ENCODE measurements at places on chromosomes 7 and 10.

- no peak for DNase-seq
Measured at GRCh38 chr10:73456187-73456890, 23.0 kb upstream of the MSS51 start.

GRCh38 chr10:129341087-129341486 is 126.0 kb upstream of the MGMT start:
- no peak for DNase-seq

DNA sequence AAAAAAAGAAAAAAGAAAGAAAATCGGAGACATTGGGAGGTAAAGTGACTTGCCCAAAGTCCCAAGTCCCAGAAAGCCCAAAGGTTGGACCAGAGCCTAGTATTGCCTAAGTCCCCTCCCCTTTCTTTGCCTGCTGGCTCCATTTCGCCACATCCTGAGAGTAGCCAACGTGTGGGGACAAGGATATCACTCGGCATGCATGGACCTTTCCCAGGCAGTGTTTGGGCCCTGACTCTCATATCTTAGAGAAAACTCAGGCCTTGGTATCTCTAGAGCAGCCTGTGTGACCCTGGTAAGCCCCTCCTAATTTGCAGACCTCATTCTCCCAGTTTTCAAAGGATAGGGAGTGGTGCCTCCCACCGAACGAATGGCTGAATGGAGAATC is 294.2 kb upstream of the ZMIZ1 start:
- DNase-seq: no peak

GRCh38 chr10:123044391-123044790 is 35.6 kb downstream of the ACADSB start:
- no peak for DNase-seq

DNA sequence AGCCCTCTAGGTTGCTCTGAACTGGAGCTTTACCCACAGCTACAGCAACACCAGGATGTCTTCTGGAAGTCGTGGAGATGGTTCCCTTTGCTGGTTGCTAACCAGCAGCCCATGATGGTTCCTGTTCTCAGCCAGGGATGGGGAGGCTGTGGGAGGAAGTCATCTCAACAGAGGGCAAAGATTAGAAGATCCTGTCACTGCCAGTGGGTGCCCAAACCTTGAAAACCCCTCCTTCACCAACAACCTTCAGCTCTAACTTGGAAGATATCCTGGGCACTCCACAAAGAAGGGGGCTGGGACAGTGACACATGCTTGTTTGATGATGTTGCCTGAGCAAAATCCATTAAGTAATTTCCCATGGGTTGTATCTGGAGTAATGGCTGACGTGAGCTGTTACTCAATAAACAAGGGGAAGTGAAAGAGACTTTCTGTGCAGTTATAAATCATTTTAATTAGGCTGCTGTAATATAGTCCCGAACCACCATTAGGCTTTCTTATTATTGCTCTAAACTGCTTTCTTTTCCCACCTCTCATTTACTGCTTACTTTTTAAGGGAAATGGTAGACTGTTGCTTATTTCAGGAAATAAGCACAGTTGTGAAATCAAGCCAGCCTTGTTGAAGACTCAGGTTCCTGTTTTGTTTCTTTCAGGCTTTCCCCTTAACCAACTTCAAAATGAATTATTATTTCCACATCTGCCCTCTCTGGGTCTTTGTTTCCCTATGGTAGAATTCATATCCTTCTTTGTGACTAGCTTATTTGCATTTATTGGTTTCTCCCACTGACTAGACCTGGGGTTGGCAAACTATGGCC is 124.8 kb downstream of the PPP1R17 start:
- no peak for DNase-seq

DNA sequence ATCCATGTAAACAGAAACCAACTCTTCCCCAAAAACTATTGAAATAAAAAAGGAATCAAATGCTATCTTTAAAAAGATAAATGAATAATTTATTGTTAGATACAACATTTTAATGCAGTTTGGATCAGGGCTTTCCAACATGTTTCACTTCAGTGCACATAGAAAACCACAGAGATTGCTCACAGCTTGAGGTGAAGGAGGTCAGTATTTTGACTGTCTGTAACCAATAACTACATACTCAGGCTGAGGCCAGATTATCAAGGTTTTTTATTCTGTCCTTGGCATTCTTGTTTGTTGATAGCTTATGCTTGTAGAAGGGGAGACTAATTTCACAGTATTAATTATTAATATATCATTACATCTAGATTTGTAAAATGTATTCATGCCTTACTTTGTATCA is 195.5 kb downstream of the PRKG1 start:
- DNase-seq: no peak

GRCh38 chr10:92873029-92873428 is 24.7 kb downstream of the EXOC6 start:
- no peak for DNase-seq

- no peak for DNase-seq
Measured at GRCh38 chr10:123464430-123465323, 201.5 kb upstream of the GPR26 start.

DNA sequence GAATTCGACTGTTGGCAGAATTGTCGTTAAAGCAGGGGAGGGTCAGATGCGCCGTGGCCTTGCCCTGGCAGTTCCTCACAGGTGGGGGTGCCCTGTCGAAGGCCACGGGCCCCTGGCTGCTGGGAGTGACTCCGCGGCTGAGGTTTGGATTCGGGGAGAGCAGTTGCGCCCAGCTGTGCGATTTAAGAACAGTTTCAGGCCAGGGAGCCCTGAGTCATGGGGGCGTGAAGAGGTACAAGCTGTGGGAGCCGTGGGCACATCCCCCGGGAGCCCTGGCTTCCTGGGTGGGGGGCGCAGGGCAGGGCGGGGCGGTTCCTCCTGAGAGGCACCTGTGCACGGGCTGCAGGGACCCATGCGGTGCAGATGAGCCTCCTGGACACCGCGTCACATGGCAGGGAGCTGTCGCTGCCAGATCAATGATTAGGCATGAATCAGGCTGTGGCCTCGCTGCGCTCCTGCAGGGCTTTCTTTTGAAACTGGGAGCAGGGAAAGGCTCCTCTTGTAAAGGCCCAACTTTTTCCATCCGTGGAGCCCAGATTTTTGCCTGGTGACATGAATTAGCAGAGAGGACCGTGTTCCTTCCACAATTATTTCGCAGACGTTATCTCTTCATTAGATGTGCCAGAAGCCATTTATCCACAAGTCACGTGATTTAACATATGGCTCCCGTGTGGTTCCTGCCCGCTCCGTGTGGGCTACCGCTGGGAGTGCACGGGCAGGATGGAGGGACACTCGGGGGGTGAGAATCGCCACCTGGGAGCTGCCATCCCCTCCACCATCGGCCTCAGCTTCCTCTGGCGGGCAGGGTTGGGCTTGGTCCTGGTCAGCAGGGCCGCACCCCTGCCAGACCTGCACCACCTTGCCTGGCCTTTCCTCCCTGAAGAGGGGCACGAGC is 918 bp downstream of the PWWP2B start:
- DNase-seq: no peak

- no peak for DNase-seq
Measured at GRCh38 chr10:105734479-105734878, 1093.4 kb downstream of the SORCS3 start.

Data from mesothelial cell of epicardium (in vitro differentiated cells).